ENCODE measurements at places on chromosomes 13 and 19. TPM values are rescaled to one million over a fixed set of nuclear protein-coding genes. Genes with fewer than 3 reads are reported as not detected.

- H3K4me3 ChIP-seq = peak overlapping the region; percentile 67
- no peaks in the 10 kb centered on the region for H3K27me3 ChIP-seq
- H3K27ac ChIP-seq = peak overlapping the region; percentile 100
- H3K36me3 ChIP-seq = peaks cover 22% of the 10 kb centered on the region
These were observed 720 bp upstream of the HNRNPL start for GRCh38 chr19:38850436-38850975.

GRCh38 chr19:35484252-35485036 lies 5.8 kb downstream of the KRTDAP start:
- no peak for DNase-seq
- no peak overlapping the region for H3K4me3 ChIP-seq
- H3K27ac ChIP-seq = no peak overlapping the region
- H3K36me3 ChIP-seq = no peaks in the 10 kb centered on the region
- no peaks in the 10 kb centered on the region for H3K27me3 ChIP-seq

DNA sequence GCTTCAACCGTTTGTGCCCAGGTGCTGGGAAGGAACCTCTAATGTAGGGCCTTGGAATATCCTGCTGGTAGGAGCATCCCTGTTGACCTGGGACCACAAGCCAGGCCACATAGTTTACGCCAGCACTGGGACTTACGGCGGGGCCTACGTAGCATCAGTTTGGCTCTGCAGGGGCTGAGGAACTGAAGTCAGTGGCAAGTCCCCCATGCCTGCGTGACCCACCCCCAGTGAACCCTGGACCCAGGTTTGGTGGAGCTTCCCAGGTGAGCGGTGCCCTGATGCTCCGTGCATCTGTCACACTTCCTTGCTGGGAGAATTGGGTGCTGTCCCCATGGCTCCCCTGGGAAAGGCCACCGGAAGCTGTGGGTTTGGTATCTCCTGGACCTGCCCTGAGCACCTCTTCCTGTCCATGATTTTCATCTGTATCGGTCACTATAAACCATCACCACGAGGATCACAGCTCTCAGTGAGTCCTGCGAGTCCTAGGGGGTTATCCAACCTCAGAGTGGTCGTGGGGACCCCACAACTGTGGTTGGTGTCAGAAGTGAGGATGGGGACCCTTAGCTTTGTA lies 9.9 kb downstream of the SIGLEC11 start:
- no peak overlapping the region for H3K27ac ChIP-seq
- DNase-seq = no peak
- H3K4me3 ChIP-seq = no peak overlapping the region
- H3K27me3 ChIP-seq = peaks cover 35% of the 10 kb centered on the region
- H3K36me3 ChIP-seq = no peaks in the 10 kb centered on the region
- peaks cover 15% of the 10 kb centered on the region for H3K4me1 ChIP-seq

- H3K4me3 ChIP-seq = no peak overlapping the region
- DNase-seq = no peak
- peaks cover 44% of the 10 kb centered on the region for H3K4me1 ChIP-seq
- H3K27ac ChIP-seq = no peak overlapping the region
- H3K27me3 ChIP-seq = no peaks in the 10 kb centered on the region
- no peaks in the 10 kb centered on the region for H3K36me3 ChIP-seq
These were observed 13.8 kb upstream of the DHRS12 start for GRCh38 chr13:51817717-51818116.

- H3K4me3 ChIP-seq = no peak overlapping the region
- no peaks in the 10 kb centered on the region for H3K27me3 ChIP-seq
- no peak for DNase-seq
- H3K27ac ChIP-seq = no peak overlapping the region
- H3K36me3 ChIP-seq = no peaks in the 10 kb centered on the region
These were observed 349.9 kb upstream of the ZNF507 start for GRCh38 chr19:31995546-31995945.

GRCh38 chr13:106302011-106302410 lies 233.5 kb downstream of the EFNB2 start:
- H3K27ac ChIP-seq = no peak overlapping the region
- H3K4me3 ChIP-seq = no peak overlapping the region
- DNase-seq = no peak

- H3K27ac ChIP-seq = no peak overlapping the region
- H3K4me3 ChIP-seq = no peak overlapping the region
- DNase-seq = no peak
- peaks cover 7% of the 10 kb centered on the region for H3K27me3 ChIP-seq
- no peaks in the 10 kb centered on the region for H3K4me1 ChIP-seq
- H3K36me3 ChIP-seq = no peaks in the 10 kb centered on the region
These were observed 31.4 kb downstream of the FLT1 start for GRCh38 chr13:28463481-28463880.

- peaks cover 50% of the 10 kb centered on the region for H3K36me3 ChIP-seq
- peaks cover 20% of the 10 kb centered on the region for H3K4me1 ChIP-seq
- peak overlapping the region; percentile 77 for H3K4me3 ChIP-seq
- no peaks in the 10 kb centered on the region for H3K27me3 ChIP-seq
- H3K27ac ChIP-seq = peak overlapping the region; percentile 95
These were observed 859 bp downstream of the ZNF568 start for GRCh38 chr19:36916991-36917390.

GRCh38 chr19:46489445-46490272 lies 6.0 kb downstream of the PNMA8B start:
- H3K4me3 ChIP-seq = no peak overlapping the region
- no peak overlapping the region for H3K27ac ChIP-seq
- peaks cover 86% of the 10 kb centered on the region for H3K27me3 ChIP-seq
- DNase-seq = peak; percentile 50
- H3K36me3 ChIP-seq = no peaks in the 10 kb centered on the region

DNA sequence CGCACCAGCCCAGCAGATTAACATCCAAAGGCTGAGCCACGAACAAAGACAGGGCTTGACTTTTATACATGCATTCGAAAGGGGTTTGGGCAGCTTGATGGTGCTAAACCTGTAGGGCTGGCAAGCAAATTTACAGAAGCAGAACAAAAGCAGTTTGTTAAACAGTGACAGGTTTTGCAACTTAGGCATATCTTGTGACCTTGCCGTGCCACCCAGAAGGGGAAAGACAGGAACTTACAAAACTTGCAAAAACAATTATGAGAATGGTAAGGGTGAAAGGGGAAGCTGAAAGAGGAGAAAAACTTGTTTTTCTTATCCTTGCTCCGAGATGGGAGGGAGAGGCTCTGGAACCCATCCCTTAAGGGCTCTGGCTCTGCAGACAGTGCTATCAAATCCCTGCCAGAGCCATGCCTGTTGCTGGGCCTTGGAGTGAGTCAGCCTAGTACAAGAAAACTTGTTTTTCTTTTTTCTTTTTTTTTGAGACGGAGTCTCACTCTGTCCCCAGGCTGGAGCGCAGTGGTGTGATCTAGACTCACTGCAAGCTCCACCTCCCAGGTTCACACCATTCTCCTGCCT lies 1325.2 kb upstream of the PRR20A start:
- no peaks in the 10 kb centered on the region for H3K36me3 ChIP-seq
- no peaks in the 10 kb centered on the region for H3K4me1 ChIP-seq
- no peak overlapping the region for H3K4me3 ChIP-seq
- no peaks in the 10 kb centered on the region for H3K27me3 ChIP-seq
- peak; percentile 32 for DNase-seq
- H3K27ac ChIP-seq = no peak overlapping the region

DNA sequence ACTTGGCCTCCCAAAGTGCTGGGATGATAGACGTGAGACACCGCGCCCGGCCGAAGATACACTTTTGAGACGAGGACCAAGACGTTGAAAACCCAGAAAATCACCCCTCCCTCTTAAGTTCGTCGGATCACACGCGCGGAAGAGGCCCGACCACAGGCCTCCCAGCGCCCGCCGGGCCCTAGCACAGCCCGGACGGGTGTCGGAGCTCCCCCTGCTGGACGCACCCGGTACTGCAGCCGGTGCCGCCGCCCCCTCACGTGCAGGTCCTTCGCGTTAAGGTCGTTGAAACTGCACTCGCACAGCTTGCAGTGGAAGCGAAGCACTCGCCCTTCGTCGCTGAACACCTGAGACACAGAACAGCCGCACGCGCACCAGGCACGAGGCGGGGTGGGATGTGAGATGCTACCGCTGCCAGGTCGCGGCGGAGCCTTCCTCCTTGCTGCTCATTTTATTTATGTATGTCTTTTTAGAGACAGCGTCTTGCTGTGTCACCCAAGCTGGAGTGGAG lies 35.7 kb upstream of the MATK start:
- peak; percentile 82 for DNase-seq
- no peak overlapping the region for H3K27ac ChIP-seq
- peaks cover 3% of the 10 kb centered on the region for H3K27me3 ChIP-seq
- H3K4me1 ChIP-seq = no peaks in the 10 kb centered on the region

DNA sequence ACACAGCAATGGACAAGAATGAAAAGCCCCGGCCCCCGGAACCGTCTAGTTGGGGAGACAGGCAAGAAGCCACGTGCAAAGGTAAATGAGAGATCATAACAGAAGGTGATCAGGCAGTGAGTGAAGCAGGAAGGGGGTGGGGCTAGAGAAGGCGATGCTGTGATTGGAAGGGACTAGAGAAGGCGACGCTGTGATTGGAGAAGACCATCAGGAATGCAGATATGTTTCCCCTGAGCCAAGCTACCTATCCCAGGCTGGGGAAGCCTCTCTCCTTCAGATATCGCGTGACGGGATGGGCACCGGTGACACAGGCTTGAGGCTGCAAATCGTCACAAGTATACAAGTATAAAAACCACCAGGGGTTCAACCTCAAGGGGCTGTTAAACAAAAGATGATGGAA lies 21.8 kb downstream of the DCAF15 start:
- H3K36me3 ChIP-seq = peaks cover 75% of the 10 kb centered on the region
- no peaks in the 10 kb centered on the region for H3K27me3 ChIP-seq
- DNase-seq = peak; percentile 47
- H3K27ac ChIP-seq = no peak overlapping the region
- H3K4me3 ChIP-seq = no peak overlapping the region
- H3K4me1 ChIP-seq = peaks cover 15% of the 10 kb centered on the region

DNA sequence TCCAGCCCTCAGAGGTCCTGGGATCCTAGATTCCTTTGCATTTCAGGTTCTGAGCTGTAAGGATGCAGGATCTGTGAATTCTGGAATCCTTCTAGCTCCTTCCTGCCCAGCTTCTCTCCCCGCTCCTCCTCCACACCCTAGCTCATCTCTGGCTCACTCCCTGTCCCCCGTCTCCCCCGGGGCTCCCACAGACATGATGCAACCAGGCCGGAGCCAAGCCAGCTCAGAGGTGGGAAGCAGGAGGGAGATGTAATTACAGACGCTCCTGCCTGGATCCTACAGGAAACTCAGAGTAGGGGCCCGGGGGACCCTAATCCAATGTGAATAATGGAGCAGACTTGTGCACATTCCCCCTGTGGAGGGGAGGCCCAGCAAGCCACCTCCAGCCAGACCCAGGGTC lies 4.5 kb downstream of the GNG8 start:
- no peak for DNase-seq
- peaks cover 32% of the 10 kb centered on the region for H3K27me3 ChIP-seq
- H3K27ac ChIP-seq = no peak overlapping the region
- no peak overlapping the region for H3K4me3 ChIP-seq

DNA sequence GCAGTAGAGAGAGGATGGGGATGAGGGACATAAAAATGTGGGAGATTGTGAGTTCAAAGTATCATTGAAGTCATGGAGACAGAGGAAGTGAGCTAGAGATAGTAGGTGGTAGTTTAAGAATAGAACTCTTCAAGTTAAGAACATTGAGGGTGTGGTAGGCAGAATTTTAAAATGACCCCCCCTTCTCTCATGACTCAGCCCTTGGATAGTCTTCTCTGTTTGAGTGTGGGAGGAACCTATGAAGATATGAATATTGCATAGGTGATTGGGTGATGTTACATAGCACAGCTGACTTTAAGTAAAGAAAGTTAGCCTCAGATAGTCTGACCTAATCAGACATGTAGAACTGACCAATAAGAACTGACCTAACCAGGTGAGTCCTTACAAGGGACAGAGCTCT lies 418.6 kb downstream of the FOXO1 start:
- DNase-seq = no peak
- no peaks in the 10 kb centered on the region for H3K27me3 ChIP-seq
- H3K36me3 ChIP-seq = no peaks in the 10 kb centered on the region

- H3K4me3 ChIP-seq = no peak overlapping the region
- DNase-seq = no peak
- no peaks in the 10 kb centered on the region for H3K4me1 ChIP-seq
- no peaks in the 10 kb centered on the region for H3K36me3 ChIP-seq
- H3K27ac ChIP-seq = no peak overlapping the region
These were observed 246.5 kb downstream of the FGF9 start for GRCh38 chr13:21917086-21918015.

- H3K4me3 ChIP-seq = no peak overlapping the region
- H3K27me3 ChIP-seq = no peaks in the 10 kb centered on the region
- DNase-seq = no peak
- H3K36me3 ChIP-seq = no peaks in the 10 kb centered on the region
- H3K27ac ChIP-seq = no peak overlapping the region
These were observed 1770.0 kb downstream of the PCDH9 start for GRCh38 chr13:65460136-65460535.

- no peak overlapping the region for H3K4me3 ChIP-seq
- peaks cover 56% of the 10 kb centered on the region for H3K36me3 ChIP-seq
- no peak for DNase-seq
- no peak overlapping the region for H3K27ac ChIP-seq
- H3K27me3 ChIP-seq = no peaks in the 10 kb centered on the region
- no peaks in the 10 kb centered on the region for H3K4me1 ChIP-seq
These were observed 122.3 kb downstream of the PCCA start for GRCh38 chr13:100211016-100211710.

- H3K27me3 ChIP-seq = no peaks in the 10 kb centered on the region
- no peak overlapping the region for H3K27ac ChIP-seq
- H3K4me1 ChIP-seq = peaks cover 21% of the 10 kb centered on the region
These were observed 2.3 kb upstream of the STRN4 start for GRCh38 chr19:46748325-46749109.

GRCh38 chr13:41122838-41123237 lies 9.8 kb downstream of the KBTBD6 start:
- DNase-seq = no peak
- H3K27ac ChIP-seq = no peak overlapping the region
- H3K36me3 ChIP-seq = peaks cover 9% of the 10 kb centered on the region
- no peaks in the 10 kb centered on the region for H3K27me3 ChIP-seq

Gene SIGLEC9
- 2.7 TPM for total RNA-seq

Gene FUT1
- 54.5 TPM for total RNA-seq

Gene CGB5
- not detected for total RNA-seq

Gene MYCBP2
- total RNA-seq = 25.0 TPM

Gene GJA3
- total RNA-seq = not detected

Gene RASIP1
- total RNA-seq = 26.8 TPM

Gene ATP4B
- 208 TPM for total RNA-seq

Gene KIR2DL3
- not detected for total RNA-seq

Gene ARL11
- total RNA-seq = under 0.01 TPM

Gene CYP4F8
- not detected for total RNA-seq

Gene COX6B2
- not detected for total RNA-seq

Gene HPN
- 28.6 TPM for total RNA-seq

Gene DACT3
- 11.1 TPM for total RNA-seq

Gene TINCR
- not detected for total RNA-seq

Data from stomach (tissue), 19 donors.